Activated T-helper 1 cell treated with anti-CD3 and anti-CD28 coated beads, Interleukin-2, amount 50 U/mL, for 16 hours (primary cell): ENCODE measurements at places on chromosomes 12 and 14.

DNA sequence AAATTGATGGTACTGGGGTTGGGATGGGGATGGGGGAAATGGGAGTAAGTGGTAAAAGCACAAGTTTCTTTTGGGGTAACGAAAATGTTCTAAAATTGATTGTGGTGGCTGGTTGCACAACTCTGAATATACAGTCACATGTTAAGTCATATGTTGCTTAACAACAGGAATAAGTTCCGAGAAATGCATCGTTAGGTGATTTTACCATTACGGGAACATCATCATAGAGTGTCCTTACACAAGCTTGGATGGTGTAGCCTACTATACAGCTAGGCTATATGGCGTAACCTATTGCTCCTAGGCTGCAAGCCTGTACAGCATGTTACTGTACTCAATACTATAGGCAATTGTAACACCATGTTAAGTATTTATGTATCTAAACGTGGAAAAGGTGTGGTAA lies 31.0 kb downstream of the ITGA7 start:
- DNase-seq, result no peak

GRCh38 chr12:8629486-8630033 lies 16.9 kb upstream of the AICDA start:
- DNase-seq, result no peak

DNA sequence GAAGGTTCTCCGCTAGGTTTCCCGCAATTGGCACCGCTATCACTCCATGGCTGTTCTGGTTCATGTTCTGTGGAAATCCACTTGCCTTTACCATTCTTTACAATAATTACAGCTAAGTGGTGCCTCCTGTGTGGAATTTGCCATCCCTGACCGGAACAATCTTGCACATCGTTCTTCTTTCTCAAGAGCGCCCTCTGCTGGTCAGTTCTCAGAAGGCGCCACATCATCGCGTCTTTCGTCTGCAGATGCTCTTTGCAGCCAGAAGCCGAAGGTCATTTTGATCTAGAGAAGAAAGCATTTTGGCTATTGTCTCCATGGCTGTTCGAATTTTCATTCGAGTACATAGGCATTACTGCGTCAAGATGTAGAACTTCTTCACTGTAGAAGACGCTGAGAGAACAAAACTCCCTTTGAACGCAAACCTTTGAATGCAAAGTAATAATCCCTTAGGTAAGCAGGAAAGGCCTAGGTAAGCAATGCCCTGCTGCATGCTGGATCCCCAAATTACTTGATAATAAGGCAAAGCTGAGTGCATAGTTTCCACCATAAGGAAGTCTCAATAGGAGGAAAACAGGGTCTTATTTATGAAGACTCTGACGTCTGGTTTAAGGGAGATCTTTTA lies 10.1 kb upstream of the RTRAF start:
- peak; percentile 69 for DNase-seq

- no peak for DNase-seq
Measured at GRCh38 chr12:54442961-54443360, 23.9 kb upstream of the ITGA5 start.

DNA sequence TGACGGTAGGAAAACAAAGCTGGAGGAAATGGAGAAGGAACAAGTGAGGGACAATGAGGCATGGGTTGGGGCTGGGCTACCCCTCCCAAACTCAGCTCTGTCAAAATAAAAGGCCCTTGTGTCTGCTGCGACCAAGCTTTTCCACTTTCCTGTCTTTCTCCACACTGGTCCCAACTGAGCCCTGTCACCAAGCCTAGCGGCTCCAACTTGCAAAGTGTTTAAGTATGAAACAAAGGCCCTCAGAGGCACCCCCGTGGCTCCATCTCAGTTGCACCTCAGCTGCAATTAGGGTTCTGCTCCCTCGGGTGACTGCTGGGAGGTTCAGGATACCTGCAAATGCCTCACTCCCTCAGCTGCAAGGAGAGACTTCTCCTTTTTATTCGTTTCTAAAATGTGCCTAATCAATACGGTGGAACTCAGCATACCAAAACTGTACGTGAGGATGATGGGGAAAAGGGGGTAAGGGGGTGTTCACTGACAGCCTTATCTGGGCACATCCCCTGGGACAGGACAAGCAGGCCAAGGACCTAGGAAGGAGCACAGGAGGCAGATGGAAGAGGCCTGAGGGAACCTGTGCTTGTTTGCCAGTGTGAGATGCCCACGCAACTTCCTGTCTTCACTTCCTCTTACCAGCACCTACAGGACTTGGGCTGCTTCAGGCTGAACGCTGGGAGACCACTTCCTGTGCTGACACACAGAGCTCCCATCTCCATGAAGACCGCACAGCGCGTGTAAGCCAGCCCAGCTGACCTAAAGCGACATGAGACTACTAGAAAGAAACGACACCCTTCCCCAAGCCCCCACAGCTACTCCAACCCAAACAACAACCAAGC lies 8.9 kb downstream of the VAMP1 start:
- DNase-seq, result peak; percentile 58

DNA sequence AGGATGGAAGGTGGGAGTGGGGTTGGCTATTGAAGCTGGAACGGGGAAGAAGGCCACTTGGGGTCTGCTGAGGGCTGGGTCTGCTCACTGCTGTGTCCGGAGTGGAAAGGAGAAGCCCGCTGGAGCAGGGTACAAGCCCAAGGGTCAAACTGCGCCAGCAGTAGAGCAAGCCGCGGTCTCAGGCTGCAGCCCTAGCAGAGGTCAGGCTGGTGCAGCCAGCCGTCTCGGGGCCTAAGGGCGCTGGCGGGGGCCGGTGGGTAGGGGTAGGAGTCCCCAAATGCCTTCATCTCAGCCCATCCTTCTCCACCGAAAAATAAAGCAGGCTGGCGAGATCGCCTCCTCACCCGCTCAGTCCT lies 718 bp upstream of the JDP2 start:
- no peak for DNase-seq

DNA sequence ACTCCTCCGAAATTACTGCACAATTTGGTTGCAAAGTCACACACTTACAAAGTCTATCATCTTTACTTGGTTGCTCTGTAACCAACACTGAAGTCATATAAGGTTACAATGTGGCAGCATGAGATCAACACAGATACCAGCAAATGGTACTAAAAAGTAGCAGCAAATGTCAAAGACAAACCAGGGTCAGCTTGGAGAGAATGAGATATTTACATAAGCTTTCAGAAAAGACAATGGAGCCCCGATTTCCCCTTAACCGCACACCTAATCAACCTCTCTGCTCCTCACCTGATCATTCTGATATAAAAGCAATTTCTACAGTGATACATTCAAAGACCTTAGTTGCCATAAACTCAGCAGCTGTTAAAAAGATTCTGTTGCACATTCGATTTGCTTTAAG lies 76.4 kb upstream of the FOXN3 start:
- no peak for DNase-seq

DNA sequence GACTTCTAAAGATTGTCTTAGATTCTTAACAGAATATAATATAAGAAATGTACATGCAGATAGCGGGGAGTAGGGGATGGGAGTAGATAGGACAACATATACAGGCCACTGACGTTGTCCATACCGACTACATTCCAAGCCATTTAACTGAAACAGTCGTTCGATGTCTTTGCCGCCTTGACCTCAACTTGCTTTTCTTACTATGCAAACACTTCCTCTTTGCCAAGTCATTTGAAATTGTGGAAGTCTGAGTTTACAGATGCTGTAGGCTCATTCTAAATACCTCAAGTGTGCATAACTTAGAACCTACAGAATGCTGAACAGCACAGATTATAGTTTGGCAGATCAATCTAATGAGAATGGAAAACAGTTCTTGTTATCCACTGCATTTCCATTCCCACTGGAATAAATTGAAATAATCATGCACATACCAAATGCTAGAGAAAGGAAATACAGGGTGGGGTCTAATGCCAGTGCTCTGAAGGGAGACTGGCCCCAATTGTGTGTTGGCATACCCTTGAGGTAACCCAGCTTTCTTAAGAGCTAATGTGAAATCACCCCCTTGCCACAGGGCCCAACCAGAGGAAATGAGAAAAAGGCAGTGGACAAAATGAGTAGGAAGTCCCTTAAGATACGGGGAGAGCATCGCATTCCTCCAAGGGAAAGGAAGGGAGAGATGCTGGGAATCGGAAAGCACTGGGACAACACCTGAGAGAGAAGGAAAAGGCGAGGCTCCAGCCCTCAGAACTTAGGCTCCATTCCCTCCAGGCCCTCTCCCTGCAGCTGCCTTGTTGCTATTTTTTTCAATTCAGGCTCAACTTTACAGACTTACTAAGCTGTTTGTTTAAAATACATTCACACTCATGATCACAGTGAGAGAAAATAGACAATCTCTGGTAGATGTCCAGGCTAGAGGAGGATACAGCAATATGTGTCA lies 380.9 kb upstream of the TMTC1 start:
- DNase-seq, result no peak

GRCh38 chr14:26765301-26765700 lies 167.5 kb upstream of the NOVA1 start:
- DNase-seq, result no peak

DNA sequence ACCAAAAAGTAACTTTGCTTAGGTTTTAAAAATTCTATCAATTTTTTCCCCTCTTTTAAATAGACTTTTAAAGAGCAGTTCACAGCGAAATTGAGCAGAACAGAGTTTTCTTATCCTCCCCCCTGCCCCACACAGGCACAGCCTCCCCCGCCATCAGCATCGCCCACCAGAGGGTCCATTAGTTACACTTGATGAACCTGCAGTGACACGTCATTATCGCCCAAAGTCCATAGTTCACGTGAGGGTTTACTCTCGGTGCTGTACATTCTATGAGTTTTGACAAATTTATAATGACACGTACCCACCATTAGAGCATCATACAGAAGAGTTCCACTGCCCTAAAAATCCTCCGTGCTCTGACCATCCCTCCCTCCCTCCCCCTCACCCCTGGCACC lies 58.4 kb downstream of the FZD10 start:
- DNase-seq, result no peak

- no peak for DNase-seq
Measured at GRCh38 chr12:67352682-67353081, 83.5 kb downstream of the CAND1 start.

GRCh38 chr12:62239571-62239970 lies 20.6 kb upstream of the USP15 start:
- DNase-seq, result no peak

DNA sequence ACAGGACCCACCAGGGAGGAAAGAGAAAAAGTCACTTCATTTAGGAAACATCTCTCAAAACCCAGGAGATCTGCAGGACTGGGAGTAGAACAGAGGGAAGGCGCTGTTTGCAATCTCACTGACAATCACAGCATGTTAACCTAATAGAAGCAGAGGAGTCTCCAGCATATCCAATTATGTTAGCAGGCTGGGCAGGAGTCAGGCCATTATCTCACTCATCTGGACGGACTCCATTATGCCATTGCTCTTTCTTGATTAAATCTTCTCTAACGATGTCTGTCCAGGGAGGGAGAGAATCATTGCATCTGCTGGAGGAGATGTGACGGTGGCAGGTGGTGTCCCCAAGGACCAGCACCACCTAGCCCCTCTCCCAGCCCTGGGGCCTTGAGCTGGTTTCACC lies 203.8 kb upstream of the SFSWAP start:
- no peak for DNase-seq

DNA sequence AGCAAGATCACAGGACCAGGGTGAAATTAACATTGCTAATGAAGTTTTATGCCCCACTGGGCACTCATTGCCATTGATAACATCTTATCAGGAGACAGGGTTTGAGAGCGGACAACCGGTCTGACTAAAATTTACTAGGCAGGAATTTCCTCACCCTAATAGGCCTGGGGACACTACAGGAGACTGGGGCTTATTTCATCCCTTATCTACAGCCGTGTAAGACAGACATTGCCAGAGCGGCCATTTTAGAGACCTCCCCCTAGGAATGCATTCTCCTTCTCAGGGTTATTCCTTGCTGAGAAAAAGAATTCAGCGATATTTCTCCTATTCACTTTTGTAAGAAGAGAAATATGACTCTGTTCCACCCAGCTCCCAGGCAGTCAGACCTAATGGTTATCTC lies 8.3 kb downstream of the OR4K17 start:
- no peak for DNase-seq

GRCh38 chr14:98958048-98958631 lies 313.9 kb downstream of the BCL11B start:
- DNase-seq, result no peak

DNA sequence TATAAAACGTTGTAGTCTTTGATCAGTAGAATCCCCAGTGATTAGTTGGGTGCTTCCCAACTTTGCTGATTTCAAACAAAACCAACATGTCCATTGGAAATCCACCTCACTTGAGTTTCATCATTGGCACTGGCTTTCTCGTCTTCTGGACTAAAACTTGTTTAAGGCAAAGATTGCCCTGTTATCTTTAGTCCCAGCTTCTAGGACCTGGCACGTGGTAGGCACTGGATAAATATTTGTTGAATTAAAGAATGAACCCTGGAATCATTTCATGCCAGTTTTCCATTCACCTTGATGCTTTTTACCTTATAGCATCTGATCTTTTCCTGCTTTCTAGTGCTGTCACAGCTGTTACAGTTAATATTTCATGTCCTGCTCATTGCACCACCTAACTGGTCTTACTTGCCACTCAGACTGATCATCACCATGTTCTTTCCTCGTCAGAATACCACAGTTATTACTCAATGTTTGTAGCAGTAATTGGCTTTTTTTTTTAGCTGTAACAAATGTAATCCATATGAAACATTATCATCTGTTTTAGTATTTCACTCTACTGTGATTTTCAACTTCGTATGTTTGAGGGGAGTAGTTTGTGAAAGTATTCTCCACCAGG lies 7.3 kb upstream of the C12orf50 start:
- no peak for DNase-seq

GRCh38 chr14:104550340-104550860 lies 29.2 kb upstream of the C14orf180 start:
- DNase-seq, result no peak

- DNase-seq, result no peak
Measured at GRCh38 chr14:60616461-60616959, 32.8 kb downstream of the SIX1 start.

DNA sequence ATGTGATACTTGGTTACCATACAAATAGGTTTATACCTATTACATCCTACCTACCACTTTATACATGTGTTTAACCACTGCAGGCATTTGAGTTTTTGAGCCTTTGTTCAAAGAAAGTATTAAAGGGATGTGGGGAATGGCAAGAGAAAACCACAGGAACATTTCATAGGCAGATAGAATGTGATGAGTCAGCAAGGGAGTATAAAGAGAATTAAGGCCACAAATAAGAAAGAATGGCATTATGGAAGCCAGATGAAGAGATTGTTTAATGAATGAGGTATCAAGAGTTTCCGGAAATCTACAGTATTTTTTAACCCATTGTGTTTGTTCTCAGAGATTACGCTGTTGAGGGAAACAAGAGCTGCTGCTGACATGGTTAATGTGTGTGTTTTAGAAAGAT lies 66.9 kb downstream of the METTL25 start:
- DNase-seq, result no peak

- no peak for DNase-seq
Measured at GRCh38 chr14:36430169-36430568, 89.9 kb downstream of the NKX2-1 start.

DNA sequence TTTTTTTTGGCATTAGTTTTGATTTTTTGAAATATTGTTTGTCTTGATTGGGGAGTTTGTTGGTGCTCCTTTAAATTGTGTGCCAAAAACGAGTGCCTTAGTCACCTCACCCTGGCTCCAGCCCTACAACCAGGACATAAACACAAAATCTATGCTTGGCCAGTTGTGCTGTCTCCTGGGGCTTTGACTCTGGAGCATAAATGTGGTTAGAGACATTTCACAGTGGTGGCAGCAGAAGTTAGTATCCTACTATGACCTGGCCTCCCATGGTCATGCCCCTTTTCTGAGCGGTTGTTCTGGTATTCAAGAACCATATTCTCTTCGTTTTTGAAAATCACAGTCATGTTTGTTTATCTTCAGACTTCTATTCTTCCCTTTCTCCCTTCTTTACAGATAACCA lies 70.7 kb upstream of the PSMA6 start:
- no peak for DNase-seq

GRCh38 chr12:6118891-6119568 lies 5.4 kb downstream of the VWF start:
- no peak for DNase-seq
